ENCODE measurements at places on chromosomes 4 and X. TPM values are rescaled to one million over a fixed set of nuclear protein-coding genes. Genes with fewer than 3 reads are reported as not detected.

OTUD4 gene
- 22.8 TPM for total RNA-seq

CXCL13 gene
- total RNA-seq: not detected

RAI2 gene
- not detected for total RNA-seq

ATP1B4 gene
- not detected for total RNA-seq

DOK7 gene
- 0.27 TPM for total RNA-seq

RBMXL3 gene
- not detected for total RNA-seq

CENPVL1 gene
- not detected for total RNA-seq

ADGRG2 gene
- total RNA-seq: not detected

SSX2B gene
- total RNA-seq: not detected

ASB9 gene
- total RNA-seq: 0.31 TPM

MAGED4B gene
- total RNA-seq: not detected

GRCh38 chr4:95018785-95019184 lies 261.0 kb downstream of the BMPR1B start:
- no peaks in the 10 kb centered on the region for H3K4me1 ChIP-seq
- H3K4me3 ChIP-seq: no peak overlapping the region
- no peaks in the 10 kb centered on the region for H3K36me3 ChIP-seq
- H3K27ac ChIP-seq: no peak overlapping the region
- no peak for DNase-seq

DNA sequence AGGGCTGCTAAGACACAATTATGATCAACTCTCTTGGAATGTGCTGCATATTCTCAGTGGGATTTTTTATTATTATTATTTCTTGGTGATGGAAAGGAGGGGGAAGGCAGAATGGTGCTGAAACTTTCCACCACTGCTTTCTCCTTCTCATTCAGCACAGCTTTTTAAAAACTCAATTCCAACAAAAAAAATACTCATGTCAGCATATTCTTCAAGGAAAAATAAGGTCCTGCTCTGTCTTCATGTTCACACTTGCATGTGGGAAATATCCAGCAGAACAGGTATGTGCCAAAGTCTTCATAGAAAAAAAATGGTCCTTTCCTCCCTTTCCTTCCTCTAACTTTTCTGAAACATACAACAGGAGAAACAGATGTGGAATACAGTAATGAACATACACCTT lies 144.0 kb upstream of the ADAMTS3 start:
- H3K27ac ChIP-seq: no peak overlapping the region
- DNase-seq: no peak
- H3K27me3 ChIP-seq: no peaks in the 10 kb centered on the region
- no peaks in the 10 kb centered on the region for H3K36me3 ChIP-seq
- H3K4me1 ChIP-seq: no peaks in the 10 kb centered on the region
- H3K4me3 ChIP-seq: no peak overlapping the region

GRCh38 chr4:157655096-157655809 lies 434.7 kb downstream of the GRIA2 start:
- no peak overlapping the region for H3K4me3 ChIP-seq
- H3K27ac ChIP-seq: no peak overlapping the region
- no peak for DNase-seq
- no peaks in the 10 kb centered on the region for H3K27me3 ChIP-seq
- no peaks in the 10 kb centered on the region for H3K36me3 ChIP-seq

- no peaks in the 10 kb centered on the region for H3K4me1 ChIP-seq
- H3K4me3 ChIP-seq: no peak overlapping the region
- no peaks in the 10 kb centered on the region for H3K36me3 ChIP-seq
- no peak for DNase-seq
- no peak overlapping the region for H3K27ac ChIP-seq
Observed at GRCh38 chr4:120918092-120918491, 4.4 kb downstream of the PRDM5 start.

GRCh38 chrX:23788521-23788920 lies 5.5 kb downstream of the SAT1 start:
- no peaks in the 10 kb centered on the region for H3K36me3 ChIP-seq
- no peaks in the 10 kb centered on the region for H3K27me3 ChIP-seq
- H3K4me3 ChIP-seq: no peak overlapping the region

DNA sequence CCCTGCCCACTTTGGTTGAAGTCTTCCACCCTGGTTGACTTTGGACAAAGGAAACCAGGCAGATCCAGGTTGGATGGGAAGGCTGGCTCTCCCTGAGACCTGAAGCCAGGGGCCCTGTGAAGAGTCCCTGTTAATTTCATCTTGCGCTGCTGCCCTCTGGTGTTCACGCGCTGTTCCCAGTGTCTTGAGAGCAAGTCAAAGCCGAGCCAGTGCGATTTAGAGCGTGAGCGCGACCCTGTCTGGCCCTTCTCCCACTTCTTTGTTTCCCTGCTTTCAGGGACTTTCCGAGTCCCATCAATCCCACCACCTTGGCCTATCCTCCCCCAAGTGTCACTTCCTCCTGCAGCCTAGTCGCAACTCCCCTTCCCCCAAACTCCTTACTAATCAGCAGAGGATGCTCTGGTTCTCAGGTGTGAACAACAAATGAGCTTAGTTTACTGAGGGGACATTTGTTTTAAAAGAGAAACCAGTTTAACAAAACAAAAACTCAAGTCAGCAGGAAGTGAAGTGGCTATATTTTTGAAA lies 25.8 kb upstream of the CHRNA9 start:
- peak overlapping the region; percentile 59 for H3K4me3 ChIP-seq
- DNase-seq: peak; percentile 92
- H3K27ac ChIP-seq: peak overlapping the region; percentile 76

DNA sequence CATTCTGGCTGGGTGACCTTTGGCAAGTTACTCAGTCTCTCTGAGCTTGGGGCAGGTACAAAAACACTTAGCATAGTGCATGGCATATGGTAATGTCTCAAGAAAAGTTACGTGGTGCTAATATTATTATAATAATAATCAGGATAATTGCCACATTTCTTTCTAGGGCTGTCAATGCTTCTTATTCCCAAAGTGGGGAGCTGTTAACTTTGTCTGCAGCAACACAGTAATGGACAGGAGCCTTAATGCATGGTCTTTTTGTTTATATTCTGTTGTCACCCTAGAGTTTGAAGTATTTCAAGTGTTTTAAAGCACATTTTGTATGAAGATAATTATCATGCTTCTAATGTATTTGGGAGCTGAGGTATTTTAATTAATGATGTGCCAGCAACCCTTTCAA lies 121.8 kb downstream of the FHIP1A start:
- no peaks in the 10 kb centered on the region for H3K4me1 ChIP-seq
- DNase-seq: no peak

GRCh38 chr4:4637710-4638109 lies 95.9 kb upstream of the STX18 start:
- no peak overlapping the region for H3K4me3 ChIP-seq
- peaks cover 8% of the 10 kb centered on the region for H3K4me1 ChIP-seq
- H3K27ac ChIP-seq: no peak overlapping the region
- no peaks in the 10 kb centered on the region for H3K36me3 ChIP-seq
- H3K27me3 ChIP-seq: no peaks in the 10 kb centered on the region

GRCh38 chr4:188287169-188287894 lies 148.1 kb downstream of the TRIML1 start:
- no peak for DNase-seq
- no peaks in the 10 kb centered on the region for H3K4me1 ChIP-seq
- H3K27me3 ChIP-seq: no peaks in the 10 kb centered on the region
- H3K36me3 ChIP-seq: no peaks in the 10 kb centered on the region
- no peak overlapping the region for H3K4me3 ChIP-seq
- H3K27ac ChIP-seq: no peak overlapping the region

- no peaks in the 10 kb centered on the region for H3K27me3 ChIP-seq
- H3K36me3 ChIP-seq: no peaks in the 10 kb centered on the region
- no peak for DNase-seq
- H3K4me1 ChIP-seq: no peaks in the 10 kb centered on the region
- no peak overlapping the region for H3K4me3 ChIP-seq
- H3K27ac ChIP-seq: no peak overlapping the region
Observed at GRCh38 chr4:135917011-135917410, 1615.3 kb downstream of the PCDH18 start.

- peaks cover 10% of the 10 kb centered on the region for H3K4me1 ChIP-seq
- no peaks in the 10 kb centered on the region for H3K27me3 ChIP-seq
- DNase-seq: no peak
- no peak overlapping the region for H3K27ac ChIP-seq
- H3K4me3 ChIP-seq: no peak overlapping the region
- H3K36me3 ChIP-seq: no peaks in the 10 kb centered on the region
Observed at GRCh38 chr4:168856312-168856711, 153.7 kb downstream of the CBR4 start.

- H3K27ac ChIP-seq: no peak overlapping the region
- H3K4me3 ChIP-seq: no peak overlapping the region
- no peaks in the 10 kb centered on the region for H3K36me3 ChIP-seq
- H3K27me3 ChIP-seq: no peaks in the 10 kb centered on the region
- no peaks in the 10 kb centered on the region for H3K4me1 ChIP-seq
Observed at GRCh38 chr4:100707786-100708185, 190.0 kb upstream of the EMCN start.
